Kidney epithelial cell (primary cell): ENCODE measurements at places on chromosomes 5 and 9.

DNA sequence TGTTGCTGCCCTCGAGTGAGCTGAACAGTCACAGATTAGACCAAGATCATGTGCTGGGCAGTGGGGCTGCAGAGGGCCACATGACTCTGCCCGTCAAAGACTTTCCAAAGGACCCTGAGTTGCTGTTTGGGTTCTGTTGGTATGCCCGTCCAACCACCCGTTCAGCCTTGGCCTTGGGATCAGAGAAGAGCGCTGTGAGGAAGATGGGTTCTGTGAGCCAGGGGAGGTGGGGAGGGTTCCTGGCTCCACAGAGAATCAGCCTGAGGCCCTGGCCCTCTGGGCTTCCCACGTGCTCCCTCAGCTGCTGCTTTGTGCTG is 72.6 kb downstream of the RGS3 start:
- no peak for DNase-seq

GRCh38 chr9:75612754-75613153 is 277.7 kb upstream of the PCSK5 start:
- no peak for DNase-seq

GRCh38 chr9:113313261-113313660 is 10.1 kb upstream of the RNF183 start:
- no peak for DNase-seq

DNA sequence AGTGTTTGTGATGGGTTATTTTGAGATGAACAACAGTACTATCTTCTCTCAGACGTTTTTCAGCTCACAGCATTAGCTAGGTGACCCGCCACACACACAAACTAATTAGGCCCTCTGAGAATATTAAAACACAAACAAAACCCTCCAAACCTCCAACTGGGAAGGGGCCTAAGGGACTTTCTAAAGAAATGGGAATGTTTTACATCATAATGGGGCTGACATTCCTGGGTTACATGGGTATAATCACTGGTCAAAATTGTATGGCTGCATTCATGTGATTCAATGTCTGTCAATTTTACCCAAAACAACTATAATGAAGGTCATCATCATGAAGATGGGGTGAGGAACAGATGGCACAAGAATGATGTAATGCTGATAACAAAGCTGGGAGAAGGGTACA is 59.6 kb downstream of the SPTLC1 start:
- no peak for DNase-seq

GRCh38 chr5:172496671-172497371 is 42.5 kb upstream of the SH3PXD2B start:
- no peak for DNase-seq
